Neuronal stem cell (in vitro differentiated cells): ENCODE measurements at places on chromosomes 6 and 20.

- no peak for DNase-seq
- H3K4me1 ChIP-seq: peaks cover 3% of the 10 kb centered on the region
- H3K27ac ChIP-seq: no peak overlapping the region
- no peak overlapping the region for H3K4me3 ChIP-seq
Measured at GRCh38 chr20:10357974-10358373, 76.0 kb downstream of the MKKS start.

- H3K27ac ChIP-seq: no peak overlapping the region
- no peak for DNase-seq
- no peaks in the 10 kb centered on the region for H3K36me3 ChIP-seq
Measured at GRCh38 chr6:12485837-12486236, 195.7 kb downstream of the EDN1 start.

GRCh38 chr20:1813101-1813529, 82.1 kb upstream of the SIRPA start:
- H3K27me3 ChIP-seq: peaks cover 10% of the 10 kb centered on the region
- no peak overlapping the region for H3K27ac ChIP-seq
- no peak for DNase-seq
- H3K36me3 ChIP-seq: no peaks in the 10 kb centered on the region
- no peak overlapping the region for H3K4me3 ChIP-seq

- H3K36me3 ChIP-seq: no peaks in the 10 kb centered on the region
- no peak overlapping the region for H3K4me3 ChIP-seq
- H3K27ac ChIP-seq: no peak overlapping the region
- no peak for DNase-seq
Measured at GRCh38 chr20:57656252-57656820, 36.1 kb upstream of the ZBP1 start.

DNA sequence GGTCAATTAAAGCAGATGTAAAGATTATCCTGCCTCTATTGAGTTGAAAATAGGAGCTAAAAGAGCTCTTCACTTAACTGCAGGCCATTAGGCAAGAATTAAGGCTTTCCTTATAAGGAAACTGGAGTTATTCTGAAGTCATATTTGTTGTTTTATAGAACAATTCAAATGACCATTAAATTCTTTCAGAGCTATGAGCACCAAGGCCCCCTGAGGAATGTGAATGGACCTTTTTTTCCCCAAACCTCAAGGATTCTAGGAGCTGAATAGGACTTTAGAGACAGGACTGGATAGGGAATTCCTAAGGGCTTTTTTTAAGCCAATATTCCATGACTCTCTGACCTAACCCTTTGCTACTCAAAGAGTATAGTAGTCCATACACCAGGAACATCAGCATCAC, 565.7 kb upstream of the BTBD3 start:
- no peak overlapping the region for H3K4me3 ChIP-seq
- peak overlapping the region; percentile 94 for H3K27ac ChIP-seq
- H3K4me1 ChIP-seq: peaks cover 27% of the 10 kb centered on the region
- H3K36me3 ChIP-seq: no peaks in the 10 kb centered on the region

- DNase-seq: no peak
- H3K27me3 ChIP-seq: no peaks in the 10 kb centered on the region
- H3K36me3 ChIP-seq: no peaks in the 10 kb centered on the region
- H3K27ac ChIP-seq: no peak overlapping the region
- H3K4me1 ChIP-seq: no peaks in the 10 kb centered on the region
- H3K4me3 ChIP-seq: no peak overlapping the region
Measured at GRCh38 chr6:11120271-11121005, 8.9 kb upstream of the ERVFRD-1 start.

DNA sequence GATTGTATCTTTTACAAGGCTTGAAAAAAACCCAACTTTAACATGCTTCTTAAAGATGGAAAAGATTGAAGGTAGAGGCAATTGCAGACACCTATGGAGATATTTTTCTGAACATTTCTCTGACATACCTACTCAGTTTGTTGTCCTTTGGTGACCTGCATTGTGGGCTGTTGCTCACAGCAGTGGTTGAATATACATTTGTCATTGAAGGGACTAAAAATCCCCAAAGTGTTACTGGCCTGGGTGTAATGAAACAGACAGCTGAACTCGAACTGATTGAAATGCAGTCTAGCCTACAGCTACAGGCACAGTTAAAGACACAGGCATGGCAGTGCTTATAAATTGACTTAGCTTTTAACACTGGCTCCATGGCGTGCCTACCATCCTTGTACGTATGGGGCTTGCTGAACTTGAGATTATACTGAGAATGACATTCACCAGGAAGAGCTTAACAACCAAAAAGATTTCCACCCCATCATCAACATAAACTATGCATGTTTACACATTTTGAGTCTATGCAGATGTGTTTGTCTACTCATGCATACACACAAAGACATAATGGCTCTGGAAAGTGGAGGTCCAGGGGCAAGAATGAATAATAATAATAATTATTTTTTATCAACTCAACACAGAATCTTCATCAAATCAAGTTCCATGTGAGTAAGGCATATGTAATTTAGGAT, 83.2 kb upstream of the NOX3 start:
- no peak overlapping the region for H3K4me3 ChIP-seq
- no peak overlapping the region for H3K27ac ChIP-seq
- H3K36me3 ChIP-seq: no peaks in the 10 kb centered on the region
- H3K4me1 ChIP-seq: no peaks in the 10 kb centered on the region
- no peaks in the 10 kb centered on the region for H3K27me3 ChIP-seq

DNA sequence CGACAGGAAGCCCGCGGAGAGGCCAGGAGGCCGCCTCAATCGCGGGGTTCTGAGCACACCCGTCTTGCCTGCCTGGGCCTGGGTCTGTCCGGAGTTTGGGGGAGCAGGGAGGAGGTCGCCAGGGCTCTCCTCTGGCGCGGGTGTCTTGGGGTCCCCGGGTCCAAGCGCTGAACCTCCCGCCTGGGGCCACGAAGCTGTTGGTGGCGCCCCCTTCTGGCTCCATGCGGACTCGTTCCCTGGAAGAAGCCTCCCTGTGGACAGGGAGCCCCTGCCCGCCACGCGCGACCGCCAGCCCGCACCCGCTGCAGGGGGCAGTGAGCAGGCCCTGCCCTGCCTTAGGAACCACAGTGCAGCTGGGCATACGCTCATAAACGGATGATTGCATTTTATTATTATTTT, 44.7 kb downstream of the MCUR1 start:
- H3K27ac ChIP-seq: no peak overlapping the region
- H3K27me3 ChIP-seq: no peaks in the 10 kb centered on the region
- peaks cover 5% of the 10 kb centered on the region for H3K4me1 ChIP-seq
- no peak overlapping the region for H3K4me3 ChIP-seq

GRCh38 chr6:163841326-163841725, 426.8 kb downstream of the QKI start:
- no peak overlapping the region for H3K27ac ChIP-seq
- no peak overlapping the region for H3K4me3 ChIP-seq
- H3K27me3 ChIP-seq: no peaks in the 10 kb centered on the region
- no peaks in the 10 kb centered on the region for H3K36me3 ChIP-seq
- peaks cover 9% of the 10 kb centered on the region for H3K4me1 ChIP-seq
- DNase-seq: no peak

DNA sequence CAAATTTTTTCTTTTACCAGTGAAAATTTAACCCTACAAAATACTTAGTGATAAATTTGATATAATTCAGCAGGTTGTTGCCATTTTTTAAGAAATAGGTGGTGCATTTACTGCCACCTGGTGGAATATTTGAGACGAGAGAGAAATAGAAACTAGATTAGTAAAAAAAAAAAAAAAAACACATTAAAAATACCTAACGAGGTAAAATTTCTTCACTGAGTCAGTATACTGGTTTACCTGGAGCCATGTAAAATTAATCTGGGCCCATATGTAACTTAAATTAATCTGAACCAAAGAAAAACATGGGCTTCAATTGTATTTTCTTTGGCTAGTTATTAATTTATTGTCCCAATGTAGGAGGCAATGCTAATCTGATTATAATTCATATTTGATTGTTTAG, 520.8 kb downstream of the EPM2A start:
- no peak overlapping the region for H3K27ac ChIP-seq
- H3K4me3 ChIP-seq: no peak overlapping the region
- H3K27me3 ChIP-seq: no peaks in the 10 kb centered on the region
- H3K36me3 ChIP-seq: no peaks in the 10 kb centered on the region
- no peaks in the 10 kb centered on the region for H3K4me1 ChIP-seq

- no peak overlapping the region for H3K4me3 ChIP-seq
- peaks cover 9% of the 10 kb centered on the region for H3K4me1 ChIP-seq
- no peaks in the 10 kb centered on the region for H3K36me3 ChIP-seq
Measured at GRCh38 chr6:101397199-101397598, 3.7 kb downstream of the GRIK2 start.

DNA sequence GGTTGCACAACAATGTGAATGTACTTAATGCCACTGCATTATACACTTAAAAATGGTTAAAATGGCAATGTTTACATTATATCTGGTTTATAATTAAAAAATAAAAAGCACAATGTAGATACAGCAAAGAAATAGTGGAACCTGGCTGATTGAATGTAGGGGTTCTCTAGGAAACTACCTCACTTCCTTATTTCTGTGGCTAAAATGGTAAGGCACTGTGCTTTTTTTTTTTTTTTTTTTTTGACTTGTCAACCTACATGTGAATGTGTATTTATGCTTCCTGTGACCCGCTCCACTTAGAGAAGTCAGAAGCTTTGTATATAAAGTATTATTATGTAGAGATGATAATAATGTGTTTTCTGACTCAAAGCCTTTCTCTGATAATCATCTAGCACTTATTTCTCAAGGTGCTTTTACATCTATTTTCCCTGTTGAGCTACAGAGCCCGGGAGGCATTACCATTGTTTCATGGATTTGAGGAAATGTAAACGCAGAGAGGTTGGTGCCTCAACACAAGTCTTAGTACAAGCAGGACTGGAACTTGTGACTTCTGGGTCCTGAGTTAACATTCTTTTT, 55.0 kb downstream of the SOX4 start:
- H3K27ac ChIP-seq: no peak overlapping the region
- DNase-seq: no peak
- no peak overlapping the region for H3K4me3 ChIP-seq
- no peaks in the 10 kb centered on the region for H3K27me3 ChIP-seq
- no peaks in the 10 kb centered on the region for H3K36me3 ChIP-seq

DNA sequence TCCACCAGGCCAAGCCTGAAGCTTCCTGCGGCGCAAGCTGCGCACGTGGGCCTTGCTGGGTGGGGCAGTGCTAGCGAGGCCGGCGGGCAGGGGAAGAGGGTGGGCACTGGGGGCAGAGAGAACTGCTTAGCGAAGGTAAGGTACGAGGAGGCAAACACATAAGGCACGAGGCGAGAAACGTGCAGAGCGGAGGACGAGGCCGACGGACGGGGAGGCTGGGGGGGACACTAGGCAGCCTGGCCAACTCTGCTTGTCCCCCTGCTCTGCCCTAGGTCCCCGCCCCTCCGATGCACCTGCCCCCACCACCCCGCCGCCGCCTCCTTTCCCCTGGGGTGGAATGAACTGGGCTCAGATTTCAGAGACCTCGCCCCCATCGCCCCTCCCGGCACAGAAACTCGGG, 2.1 kb downstream of the HLA-DQB1 start:
- H3K4me1 ChIP-seq: no peaks in the 10 kb centered on the region
- H3K4me3 ChIP-seq: no peak overlapping the region

GRCh38 chr6:105561486-105561885, 158.6 kb upstream of the PREP start:
- no peak overlapping the region for H3K4me3 ChIP-seq
- no peak for DNase-seq
- H3K27ac ChIP-seq: no peak overlapping the region
- H3K4me1 ChIP-seq: no peaks in the 10 kb centered on the region
- H3K36me3 ChIP-seq: no peaks in the 10 kb centered on the region

GRCh38 chr6:44498436-44498835, 110.9 kb downstream of the CDC5L start:
- H3K4me1 ChIP-seq: peaks cover 8% of the 10 kb centered on the region
- DNase-seq: no peak
- no peaks in the 10 kb centered on the region for H3K27me3 ChIP-seq
- no peak overlapping the region for H3K27ac ChIP-seq

- H3K27ac ChIP-seq: no peak overlapping the region
- H3K27me3 ChIP-seq: peaks cover 13% of the 10 kb centered on the region
- no peaks in the 10 kb centered on the region for H3K36me3 ChIP-seq
- H3K4me3 ChIP-seq: no peak overlapping the region
Measured at GRCh38 chr6:25167961-25168360, 111.2 kb upstream of the CARMIL1 start.

- H3K27ac ChIP-seq: no peak overlapping the region
- H3K4me1 ChIP-seq: no peaks in the 10 kb centered on the region
- H3K27me3 ChIP-seq: peaks cover 42% of the 10 kb centered on the region
- no peak for DNase-seq
- H3K36me3 ChIP-seq: no peaks in the 10 kb centered on the region
Measured at GRCh38 chr6:32668226-32668747, 1.8 kb upstream of the HLA-DQB1 start.

DNA sequence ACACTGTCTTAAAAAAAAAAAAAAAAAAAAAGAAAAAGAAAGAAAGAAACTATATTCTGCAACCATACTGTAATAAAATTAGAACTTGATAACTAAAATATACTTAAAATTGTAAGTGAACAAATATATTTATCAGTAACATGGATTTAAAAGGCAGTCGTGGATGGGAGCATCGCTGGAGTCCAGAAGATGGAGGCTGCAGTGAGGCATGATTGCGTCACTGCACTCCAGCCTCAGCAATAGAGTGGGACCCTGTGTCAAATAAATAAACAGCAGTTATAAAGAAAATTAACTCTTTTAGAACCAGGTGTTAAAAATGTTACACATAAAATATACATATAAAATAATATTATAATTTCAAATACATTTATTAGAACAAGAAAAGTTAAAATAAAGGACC, 8.7 kb downstream of the PSMB9 start:
- no peaks in the 10 kb centered on the region for H3K27me3 ChIP-seq
- no peaks in the 10 kb centered on the region for H3K36me3 ChIP-seq
- H3K27ac ChIP-seq: no peak overlapping the region
- no peak overlapping the region for H3K4me3 ChIP-seq
- DNase-seq: no peak

- H3K4me1 ChIP-seq: no peaks in the 10 kb centered on the region
- H3K27ac ChIP-seq: no peak overlapping the region
- no peaks in the 10 kb centered on the region for H3K36me3 ChIP-seq
- H3K27me3 ChIP-seq: no peaks in the 10 kb centered on the region
- no peak for DNase-seq
Measured at GRCh38 chr6:108030211-108030610, 44.3 kb downstream of the OSTM1 start.

DNA sequence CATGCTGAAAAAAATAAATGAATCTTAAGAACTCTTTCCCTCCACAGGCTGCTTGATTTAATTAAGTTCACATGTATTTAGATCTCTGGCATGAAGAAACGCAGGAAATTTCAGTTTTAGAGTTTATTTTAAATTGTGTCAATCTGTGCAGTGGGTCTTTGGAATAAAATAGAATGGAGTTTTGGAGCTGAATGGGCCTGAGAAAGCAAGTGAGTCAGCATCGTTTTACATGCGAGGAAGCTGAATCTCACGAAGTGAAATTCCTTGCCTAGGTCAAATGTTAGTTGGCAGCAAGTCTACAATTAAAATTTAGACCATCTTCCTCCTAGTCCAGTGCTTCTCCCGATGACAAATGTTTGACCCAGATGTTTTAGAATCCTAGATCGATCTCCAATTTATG, 22.4 kb downstream of the MAP7 start:
- H3K27me3 ChIP-seq: no peaks in the 10 kb centered on the region
- no peak overlapping the region for H3K4me3 ChIP-seq
- no peak overlapping the region for H3K27ac ChIP-seq
- DNase-seq: no peak
